ENCODE measurements at places on chromosomes 7 and 10.

- DNase-seq = no peak
Observed at GRCh38 chr7:108535744-108536143, 9.8 kb upstream of the PNPLA8 start.

- DNase-seq = no peak
Observed at GRCh38 chr10:34374356-34375045, 440.6 kb downstream of the PARD3 start.

GRCh38 chr7:56063500-56063881, 595 bp upstream of the SUMF2 start:
- no peak for DNase-seq

GRCh38 chr10:178208-178607, 43.0 kb downstream of the ZMYND11 start:
- peak; percentile 38 for DNase-seq

GRCh38 chr7:77944183-77945182, 145.9 kb downstream of the PHTF2 start:
- no peak for DNase-seq

DNA sequence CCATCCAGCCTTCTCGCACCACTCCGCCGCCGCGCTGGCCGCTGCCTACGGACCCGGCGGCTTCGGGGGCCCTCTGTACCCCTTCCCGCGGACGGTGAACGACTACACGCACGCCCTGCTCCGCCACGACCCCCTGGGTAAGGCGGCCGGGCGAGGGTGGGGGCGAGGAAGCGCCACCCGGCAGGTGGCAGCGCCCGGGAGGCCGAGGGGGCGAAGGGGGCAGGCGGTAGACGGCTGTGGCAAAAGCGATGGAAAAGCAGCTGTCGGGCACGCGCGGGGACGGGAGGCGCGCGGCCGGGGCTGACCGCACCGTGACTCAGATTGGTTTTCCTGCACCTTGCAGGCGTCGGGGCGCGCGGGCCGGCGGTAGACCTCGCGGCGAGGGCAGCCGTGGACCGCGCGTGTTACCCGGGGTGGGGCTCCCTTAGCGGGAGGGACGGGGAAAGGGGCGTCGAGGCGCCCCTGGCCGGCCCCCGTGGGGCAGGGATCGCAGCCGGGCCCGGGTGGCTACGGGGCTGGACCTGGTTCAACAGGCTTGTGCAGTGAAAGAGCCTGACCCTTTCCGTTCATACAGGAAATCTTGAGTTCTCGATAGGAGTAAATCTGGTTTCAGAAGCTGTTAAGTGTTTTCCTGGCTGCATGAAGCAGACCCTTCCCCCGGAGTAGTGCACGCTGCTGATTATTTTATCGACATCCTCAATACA, 608 bp downstream of the HHEX start:
- no peak for DNase-seq

GRCh38 chr10:482848-483247, 206.6 kb downstream of the DIP2C start:
- no peak for DNase-seq

- DNase-seq = no peak
Observed at GRCh38 chr7:96747418-96747940, 37.8 kb upstream of the SEM1 start.

DNA sequence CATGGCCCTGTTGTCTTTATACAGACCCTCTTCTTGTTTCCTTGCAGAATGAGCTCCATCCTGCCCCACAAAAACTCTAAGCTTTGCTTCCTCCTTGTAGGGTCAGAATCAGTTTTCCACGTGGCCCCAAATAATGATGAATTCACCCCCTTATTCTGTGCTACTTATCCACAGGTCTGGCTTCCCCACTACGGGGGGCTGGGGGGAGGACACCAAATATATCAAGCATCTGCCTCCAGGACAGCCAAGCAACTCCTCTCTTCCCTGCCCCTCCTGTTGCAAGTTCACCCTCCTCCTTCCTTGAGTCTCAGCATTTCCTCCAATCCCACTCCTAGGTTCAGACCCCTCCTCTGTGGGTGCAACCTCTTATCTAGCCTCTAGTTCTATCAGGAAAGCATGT, 743.3 kb downstream of the GRID1 start:
- no peak for DNase-seq

- no peak for DNase-seq
Observed at GRCh38 chr10:48656914-48657305, 27.8 kb upstream of the WDFY4 start.

DNA sequence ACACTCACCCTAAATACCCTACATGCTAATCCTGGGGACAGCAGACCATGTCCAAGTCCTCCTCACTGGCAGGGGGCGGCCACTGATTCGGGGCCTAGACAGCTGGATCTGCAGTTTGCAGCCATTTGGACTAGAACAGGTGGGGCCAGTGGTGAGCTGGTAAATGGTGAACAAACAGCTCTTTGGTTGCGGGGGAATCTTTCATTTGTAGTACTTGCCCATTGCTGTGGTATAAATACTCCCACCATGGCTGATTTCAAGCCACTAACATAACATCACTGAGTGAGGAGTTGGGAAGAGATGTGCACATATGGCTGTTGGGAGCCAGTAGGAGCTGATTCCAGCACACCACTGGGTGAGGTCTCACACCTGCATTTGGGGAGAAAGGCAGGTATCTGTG, 13.5 kb downstream of the ZNF503 start:
- no peak for DNase-seq

- no peak for DNase-seq
Observed at GRCh38 chr10:129730993-129731325, 233.1 kb downstream of the EBF3 start.

- DNase-seq = no peak
Observed at GRCh38 chr10:122257041-122257440, 14.1 kb upstream of the BTBD16 start.

- peak; percentile 46 for DNase-seq
Observed at GRCh38 chr10:61900829-61901792, at the start of gene ARID5B. ARID5B (plus strand) TSS chr10:61901699; CDS start chr10:61901710, 11 bp downstream.

DNA sequence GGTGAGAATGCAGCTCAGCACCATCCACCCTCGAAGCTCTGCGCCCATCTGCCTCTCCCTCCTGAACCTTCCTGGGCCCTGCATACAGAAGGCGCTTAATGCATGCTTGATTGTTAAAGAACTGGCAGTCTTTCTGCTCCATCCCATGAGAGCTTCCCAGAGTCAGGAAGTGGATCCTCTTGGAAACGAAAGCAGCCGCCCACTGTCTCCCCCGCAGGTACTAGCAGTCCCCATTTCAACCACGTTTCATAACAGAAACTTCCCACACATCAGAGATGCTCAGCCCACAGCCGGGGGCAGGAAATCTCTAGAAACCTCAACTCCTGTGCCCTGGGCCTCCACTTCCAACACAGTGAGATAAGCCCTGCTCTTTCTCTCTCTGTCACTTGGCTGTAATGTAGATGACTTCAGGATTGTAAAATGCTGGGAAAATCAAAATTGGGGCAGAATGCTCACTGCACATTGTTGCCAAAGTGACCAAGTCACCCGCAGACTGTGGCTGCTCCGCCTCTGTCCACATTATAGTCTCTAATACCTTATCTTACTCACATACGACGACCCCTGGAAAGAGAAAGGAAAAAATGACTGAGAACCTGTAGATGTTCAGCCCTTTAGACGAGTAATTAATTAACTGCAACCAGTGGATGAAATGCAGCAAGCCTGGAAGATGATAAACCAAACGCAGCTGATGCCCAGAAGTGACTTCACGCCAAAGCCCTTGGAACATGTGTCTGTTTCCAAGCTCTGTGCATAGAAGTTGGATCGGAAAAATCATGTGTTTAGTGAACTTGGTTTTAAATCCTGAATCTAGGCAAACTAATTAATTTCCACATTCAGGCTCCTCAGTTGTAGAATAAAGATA, 28.5 kb downstream of the GSDME start:
- no peak for DNase-seq

DNA sequence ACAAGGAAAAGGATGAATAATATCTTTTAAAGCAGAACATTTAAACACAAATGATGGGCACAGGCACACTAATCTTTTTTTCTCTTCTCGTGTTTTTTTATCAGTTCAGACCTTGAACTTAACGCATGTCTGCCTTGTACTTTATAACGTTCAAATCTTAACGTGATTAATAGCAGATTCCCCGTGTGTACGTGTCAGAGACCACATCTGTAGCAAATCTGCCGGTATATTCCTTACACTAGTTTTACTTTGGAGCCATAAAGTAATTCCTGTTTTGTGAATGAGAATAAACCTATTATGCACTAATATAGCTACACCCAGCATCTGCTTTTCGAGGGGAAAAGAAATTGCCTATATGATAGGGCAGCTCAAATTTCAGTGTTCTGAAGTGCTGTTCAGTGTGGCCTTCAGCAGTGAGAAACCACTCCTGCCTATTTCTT, 166.0 kb upstream of the TCF7L2 start:
- no peak for DNase-seq

GRCh38 chr10:126661356-126661755, 9.1 kb downstream of the C10orf90 start:
- no peak for DNase-seq

DNA sequence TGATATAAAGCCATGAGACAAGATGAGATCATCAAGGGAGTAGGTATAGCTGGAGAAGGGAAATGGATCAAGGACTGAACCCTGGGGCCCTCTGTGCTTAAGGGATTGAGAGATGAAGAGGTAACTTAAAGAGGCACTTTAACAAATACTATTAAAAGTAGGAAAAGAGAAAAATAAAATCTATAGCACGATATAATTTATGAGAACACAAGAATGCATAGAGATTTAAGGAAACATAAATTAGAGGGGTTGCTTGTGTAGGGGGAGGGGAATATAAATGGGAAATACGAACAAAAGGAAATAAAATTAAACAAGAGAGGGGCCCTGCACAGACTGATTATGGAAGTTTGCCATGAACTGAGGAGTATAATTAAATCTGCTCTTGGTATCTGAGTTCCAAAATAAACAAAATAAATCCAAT, 15.6 kb upstream of the LRRC17 start:
- no peak for DNase-seq

DNA sequence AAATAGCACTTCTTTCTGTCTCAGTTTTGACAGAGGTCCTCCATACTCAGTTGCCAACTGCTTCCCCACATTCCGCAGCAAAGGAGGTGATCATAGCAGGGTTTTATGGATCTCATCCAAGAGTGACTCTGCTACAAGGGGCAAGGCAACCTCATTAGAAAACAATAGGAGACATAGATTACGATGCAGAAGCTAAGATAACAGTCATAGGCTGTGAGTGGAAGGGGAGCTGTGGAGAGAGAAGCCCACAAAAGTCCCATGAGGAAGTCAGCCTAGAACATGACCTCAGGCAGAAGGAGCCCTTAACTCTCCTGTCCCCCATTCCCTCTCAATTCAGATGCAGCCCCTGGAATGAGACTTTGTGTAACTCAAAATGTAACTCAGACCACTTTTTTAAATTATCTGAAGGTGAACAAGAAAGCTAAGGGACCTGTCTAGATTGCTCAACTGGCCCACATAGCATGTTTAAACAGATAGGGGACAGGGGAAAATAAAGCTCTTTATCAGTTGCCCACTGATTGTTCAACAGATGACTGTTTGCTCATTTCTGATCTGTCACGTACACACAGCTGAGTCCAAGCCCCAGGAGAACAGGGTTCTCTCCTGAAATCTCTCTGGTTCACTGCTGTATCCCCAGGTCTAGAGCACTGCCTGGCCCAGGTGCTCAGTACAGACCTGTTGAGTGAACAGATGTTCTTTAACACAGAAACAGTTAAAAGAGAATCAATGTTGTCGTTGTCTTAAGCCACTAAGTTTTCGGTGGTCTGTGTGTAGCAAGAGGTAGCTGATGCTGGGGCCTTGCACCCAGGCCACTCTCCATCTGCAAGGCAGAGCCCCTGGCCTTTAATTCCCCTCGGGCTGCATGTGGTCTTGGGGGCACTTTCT, 1.5 kb upstream of the NCOA4 start:
- no peak for DNase-seq

DNA sequence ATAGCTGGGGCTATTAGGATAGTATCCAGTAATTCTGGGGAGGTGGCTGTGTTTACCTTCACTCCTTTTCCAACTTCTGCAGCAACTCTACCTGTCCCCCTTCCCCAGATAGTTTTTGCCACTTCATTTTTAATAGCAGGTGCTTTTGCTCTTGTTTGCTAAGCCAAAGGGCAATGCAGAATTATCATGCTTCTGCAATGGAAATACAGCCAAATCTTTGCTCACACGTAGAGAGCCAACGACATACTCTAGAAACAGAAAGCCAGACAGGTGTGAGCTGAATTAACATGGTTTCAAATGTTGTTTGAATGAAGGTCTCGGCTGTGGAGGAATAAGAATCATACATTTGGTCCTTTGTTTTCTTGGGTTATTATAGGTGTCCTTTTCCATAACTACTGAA, 14.4 kb downstream of the PLEKHS1 start:
- DNase-seq = no peak

- DNase-seq = no peak
Observed at GRCh38 chr10:59227136-59227673, 50.8 kb downstream of the PHYHIPL start.
